ENCODE measurements at places on chromosomes 4 and X.

- no peak for DNase-seq
These were observed 6.7 kb upstream of the CITED1 start for GRCh38 chrX:72312311-72312940.

- DNase-seq = no peak
These were observed 100.1 kb downstream of the SMARCA1 start for GRCh38 chrX:129423191-129423590.

DNA sequence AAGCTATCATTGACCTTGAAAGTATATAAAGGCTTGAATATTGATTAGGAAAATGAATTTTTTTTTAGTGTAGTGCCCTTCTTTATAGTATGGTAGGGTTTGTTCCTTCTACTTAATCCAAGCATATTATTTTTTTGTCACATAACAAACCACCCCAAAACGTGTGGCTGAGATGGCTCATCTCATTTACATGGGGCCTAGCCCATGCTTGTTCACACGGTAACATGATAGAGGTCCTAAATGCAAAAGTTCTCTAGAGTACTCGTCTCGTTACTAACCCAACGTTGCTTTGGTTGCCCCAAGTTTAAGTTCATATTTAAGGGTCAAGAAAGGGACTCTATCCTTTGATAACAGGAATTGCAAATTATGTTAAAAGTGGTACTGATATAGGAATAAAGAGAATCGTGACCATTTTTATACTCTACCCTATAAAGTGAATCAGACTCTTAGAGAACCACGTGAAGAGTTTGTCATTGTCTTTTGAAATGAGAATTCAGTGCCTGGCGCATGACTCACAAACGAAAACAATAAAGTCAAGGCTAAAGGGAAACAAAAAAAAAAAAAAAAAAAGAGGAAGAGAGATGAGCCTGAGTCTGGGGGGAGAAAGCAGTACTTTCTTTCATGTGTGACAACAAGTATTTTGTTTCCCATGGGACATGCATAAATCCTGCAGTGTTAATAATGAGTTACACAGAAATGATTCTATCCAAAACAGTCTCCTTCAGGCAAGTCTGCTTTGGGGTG lies 402.8 kb upstream of the NWD2 start:
- DNase-seq = no peak

DNA sequence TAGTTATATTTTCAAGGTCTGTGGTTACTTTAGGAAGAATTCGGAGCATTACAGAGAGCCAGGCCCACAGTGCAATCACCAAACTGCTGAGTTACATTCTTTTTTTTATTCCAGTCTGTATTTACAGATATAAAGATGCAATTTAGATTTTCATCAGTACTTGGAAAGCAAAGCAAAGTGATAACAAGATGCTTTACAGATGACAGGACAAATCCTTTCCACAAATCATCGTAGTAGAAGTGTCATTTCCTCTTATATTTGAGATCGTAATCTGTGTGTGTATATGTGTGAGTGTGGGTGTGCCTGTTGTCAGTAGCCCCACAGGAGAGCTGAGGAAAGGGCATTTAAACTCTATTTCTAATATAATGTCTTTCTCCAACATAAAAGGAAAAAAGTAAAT lies 1893.7 kb downstream of the STIM2 start:
- no peak for DNase-seq

DNA sequence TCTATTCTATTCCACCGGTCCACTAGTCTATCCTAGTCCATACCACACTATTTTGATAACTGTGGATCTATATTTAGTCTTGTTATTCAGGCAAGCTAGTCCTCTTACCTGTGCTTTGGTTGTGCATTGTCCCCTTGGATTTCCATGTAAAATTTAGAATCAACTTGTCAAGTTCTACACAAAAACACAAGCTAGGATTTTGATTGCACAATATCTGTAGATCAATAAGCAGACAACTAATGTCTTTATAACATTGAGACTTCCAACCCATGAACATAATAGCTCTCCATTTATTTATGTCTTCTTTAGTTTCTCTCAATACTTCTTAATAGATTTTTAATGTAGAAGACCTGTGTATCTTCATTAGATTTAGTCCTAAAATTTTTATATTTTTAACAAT lies 10.2 kb upstream of the BBS12 start:
- no peak for DNase-seq

DNA sequence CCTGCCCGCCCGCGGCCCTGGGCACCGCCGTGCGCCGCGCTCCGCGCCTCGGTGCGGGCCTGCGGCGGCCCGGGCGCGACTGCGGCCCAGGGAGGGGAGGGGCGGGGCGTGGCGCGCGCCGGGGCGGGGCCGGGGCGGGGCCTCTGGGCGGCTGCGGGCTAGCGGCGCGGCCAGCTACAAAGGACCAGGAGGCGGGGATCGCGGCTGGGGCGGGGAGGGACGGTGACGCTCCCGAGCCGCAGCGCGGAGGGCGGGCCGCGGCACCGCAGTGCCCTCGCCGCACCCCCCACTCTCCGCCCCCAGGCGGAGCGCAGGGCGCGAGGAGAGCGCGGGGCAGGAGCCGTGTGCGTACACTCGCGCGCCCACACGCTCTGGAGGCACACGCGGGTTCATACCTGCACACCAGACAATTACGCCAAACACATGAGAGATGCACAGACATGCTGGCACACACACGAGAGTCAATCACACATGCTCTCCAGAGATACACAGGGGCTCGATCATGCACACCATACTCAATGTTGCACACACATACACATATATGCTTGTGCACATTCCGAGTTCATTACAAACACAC lies at the start of gene CRMP1:
CRMP1 (minus strand) TSS at position 83 of the 577 bp plus-strand sequence. CDS start 117 bp downstream, outside the sequence.
- DNase-seq = peak; percentile 23

- no peak for DNase-seq
These were observed 16.9 kb downstream of the AASDH start for GRCh38 chr4:56370377-56370776.

DNA sequence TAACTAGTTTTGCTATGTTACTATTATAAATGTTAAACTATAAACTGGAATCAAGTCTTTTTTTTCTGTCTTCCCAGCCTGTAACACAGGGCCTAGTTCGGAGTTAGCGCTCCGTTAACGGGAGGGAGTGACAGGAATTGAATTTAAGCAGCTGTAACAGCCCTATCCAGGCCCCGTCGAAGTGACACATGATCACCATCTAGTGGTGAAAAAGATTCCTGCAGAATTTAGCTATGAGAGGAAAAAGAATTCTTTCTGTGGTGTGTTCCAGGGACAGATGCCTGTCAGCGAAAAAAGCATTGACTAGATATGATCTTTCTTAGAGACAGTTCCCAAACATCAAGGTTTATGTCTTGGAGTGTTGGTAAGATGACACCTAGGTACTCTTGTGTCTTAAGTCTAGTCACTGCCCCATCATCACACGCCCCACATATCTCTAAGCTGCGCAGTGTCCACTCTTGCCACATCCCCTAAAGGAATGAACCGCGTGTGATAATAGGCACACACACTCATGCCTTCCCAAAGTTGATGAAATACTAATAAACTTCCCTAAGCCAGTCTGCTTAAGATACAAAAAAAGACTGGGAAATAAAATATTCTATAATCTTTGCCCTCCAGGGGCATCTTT lies 2.1 kb downstream of the GAB3 start:
- peak; percentile 2 for DNase-seq

DNA sequence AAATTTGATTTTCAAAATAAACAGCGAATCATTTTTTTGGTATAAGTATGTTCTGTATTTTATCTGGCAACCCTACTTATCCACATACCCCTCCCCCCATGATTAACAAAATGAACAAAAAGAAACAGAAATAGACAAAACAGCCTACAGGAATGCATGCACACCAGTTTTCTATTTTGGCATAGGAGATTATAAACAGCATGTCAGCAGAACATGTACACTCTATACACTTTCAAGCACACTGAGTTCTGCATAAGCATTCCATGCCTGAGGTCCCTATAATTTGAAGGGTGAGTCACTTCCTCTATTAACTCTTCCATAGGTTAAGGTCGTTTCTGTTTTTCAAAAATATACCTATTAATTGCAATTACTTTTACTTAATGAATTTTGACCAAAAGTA lies 28.0 kb upstream of the ZNF280C start:
- no peak for DNase-seq

GRCh38 chr4:156606554-156607477 lies 364.8 kb downstream of the PDGFC start:
- DNase-seq = no peak

- DNase-seq = no peak
These were observed 2.2 kb downstream of the SPP1 start for GRCh38 chr4:87977521-87978278.

DNA sequence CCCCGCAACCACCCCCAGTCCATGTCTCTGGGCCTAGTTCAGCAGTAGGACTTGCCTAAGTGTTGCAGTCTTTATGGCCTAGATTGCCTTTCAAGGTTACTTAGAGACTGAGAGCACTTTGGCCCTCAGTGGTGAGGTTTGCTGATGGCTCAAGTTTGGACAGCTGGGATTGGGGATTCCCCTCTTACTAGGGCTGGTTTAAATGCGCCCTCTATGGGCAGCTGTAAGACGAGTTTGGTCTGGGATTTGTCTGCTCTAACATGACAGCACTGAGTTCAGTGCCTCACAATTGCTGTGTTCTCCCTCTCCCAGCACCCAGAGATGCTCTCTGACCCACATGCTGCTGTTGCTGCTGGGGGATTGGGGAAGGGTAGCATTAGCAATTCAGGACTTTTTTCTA lies 23.1 kb downstream of the DACH2 start:
- DNase-seq = no peak

GRCh38 chrX:39418254-39418704 lies 617.0 kb downstream of the MID1IP1 start:
- DNase-seq = no peak

- no peak for DNase-seq
These were observed 137.4 kb upstream of the STIM2 start for GRCh38 chr4:26723216-26723615.

GRCh38 chrX:134676436-134676835 lies 18.2 kb upstream of the PLAC1 start:
- no peak for DNase-seq

All from nucleus accumbens (tissue), 56 donors.